ENCODE measurements at places on chromosomes 2 and 18.

DNA sequence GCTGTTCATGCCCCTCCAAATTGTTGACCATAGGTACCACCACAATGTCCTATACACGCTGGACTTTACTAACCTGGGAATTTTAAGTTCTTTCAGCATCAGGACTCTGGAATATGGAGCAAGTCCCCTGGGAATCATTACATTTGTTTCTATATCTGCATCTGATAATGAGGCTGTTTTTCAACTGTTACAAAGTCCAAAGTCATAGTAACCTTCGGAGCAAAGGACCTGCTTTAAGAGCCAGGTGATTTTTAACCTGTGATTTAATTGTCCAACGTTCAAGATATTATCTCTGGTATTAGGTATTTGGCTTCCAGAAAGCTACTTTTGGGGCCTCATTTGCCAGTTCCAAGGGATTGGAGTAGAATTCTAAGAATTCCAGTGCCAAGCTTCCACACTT lies 7.5 kb upstream of the B3GNT2 start:
- DNase-seq, result no peak

GRCh38 chr18:56702946-56703345 lies 51.8 kb downstream of the WDR7 start:
- DNase-seq, result no peak

DNA sequence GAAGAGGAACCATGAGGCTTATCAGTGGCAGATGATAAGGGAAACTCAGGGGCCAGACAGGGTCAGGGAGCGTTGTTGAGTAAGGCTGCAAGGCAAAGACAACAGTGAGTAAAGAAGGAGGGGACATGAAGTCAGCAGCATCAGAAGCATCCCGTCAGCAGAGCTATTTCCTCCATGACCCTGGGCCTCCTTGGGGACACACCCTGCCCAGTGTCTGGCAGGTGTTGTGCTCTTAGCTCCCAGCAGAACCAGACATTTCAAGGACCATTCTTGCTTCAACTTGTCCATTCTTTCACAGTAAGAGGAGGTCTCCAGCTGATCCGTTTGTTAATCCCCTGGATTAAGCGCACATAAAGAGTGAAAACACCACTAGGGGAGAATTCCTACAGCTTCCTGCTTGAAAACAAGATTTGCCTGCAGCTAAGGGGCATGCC lies 88.7 kb upstream of the MEIS1 start:
- no peak for DNase-seq

DNA sequence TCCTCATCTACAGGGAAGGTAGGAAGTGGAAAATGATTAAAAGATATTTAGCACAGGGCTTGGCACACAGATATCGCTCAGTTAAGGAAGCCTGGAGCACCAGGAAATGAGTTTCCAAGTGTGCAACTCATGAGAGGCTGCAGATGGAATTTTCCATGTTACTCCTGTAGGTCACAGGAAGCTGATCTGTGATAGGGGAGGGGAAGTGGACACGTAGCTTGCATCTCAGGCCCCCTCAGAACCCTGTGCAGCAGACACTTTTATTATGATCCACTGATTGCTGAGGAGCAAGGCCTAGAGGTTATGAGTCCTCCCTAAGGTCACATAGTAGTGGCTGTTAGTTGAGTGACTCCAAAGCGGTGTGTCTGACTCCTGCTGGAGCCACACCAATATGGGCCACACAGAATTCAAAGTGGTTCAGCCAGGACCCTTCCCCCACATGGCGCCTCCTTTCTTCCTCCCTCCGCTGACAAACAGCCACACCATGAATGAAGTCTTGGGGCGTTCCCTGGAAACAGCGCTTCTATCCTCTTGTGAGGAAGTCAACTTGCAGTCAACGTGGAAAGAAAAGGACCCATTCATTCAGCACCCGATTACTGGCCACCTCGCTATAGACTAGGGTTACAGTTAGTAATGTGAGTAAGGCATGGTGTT lies 21.5 kb downstream of the DYSF start:
- no peak for DNase-seq

GRCh38 chr2:8249769-8250168 lies 432.1 kb upstream of the ID2 start:
- no peak for DNase-seq

DNA sequence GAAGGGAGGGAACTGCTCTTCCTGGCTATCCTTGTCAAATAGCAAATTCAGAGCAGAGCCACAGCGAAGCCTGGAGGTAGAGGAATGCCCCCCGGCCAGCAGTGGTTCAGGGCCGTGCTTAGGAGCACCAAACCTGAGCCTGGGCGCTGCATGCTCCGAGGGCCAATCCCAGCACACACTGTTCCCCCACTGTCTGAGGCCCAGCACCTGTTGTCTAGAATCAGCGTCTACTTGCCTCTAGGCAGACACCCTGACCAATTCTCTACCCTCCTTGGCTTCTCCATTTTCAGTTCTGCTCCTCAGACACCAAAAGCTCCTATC lies 177.6 kb upstream of the PKDCC start:
- DNase-seq, result no peak

GRCh38 chr2:120269816-120270215 lies 17.2 kb downstream of the RALB start:
- DNase-seq, result no peak

- DNase-seq, result no peak
Observed at GRCh38 chr2:167537743-167538142, 649.5 kb downstream of the XIRP2 start.

DNA sequence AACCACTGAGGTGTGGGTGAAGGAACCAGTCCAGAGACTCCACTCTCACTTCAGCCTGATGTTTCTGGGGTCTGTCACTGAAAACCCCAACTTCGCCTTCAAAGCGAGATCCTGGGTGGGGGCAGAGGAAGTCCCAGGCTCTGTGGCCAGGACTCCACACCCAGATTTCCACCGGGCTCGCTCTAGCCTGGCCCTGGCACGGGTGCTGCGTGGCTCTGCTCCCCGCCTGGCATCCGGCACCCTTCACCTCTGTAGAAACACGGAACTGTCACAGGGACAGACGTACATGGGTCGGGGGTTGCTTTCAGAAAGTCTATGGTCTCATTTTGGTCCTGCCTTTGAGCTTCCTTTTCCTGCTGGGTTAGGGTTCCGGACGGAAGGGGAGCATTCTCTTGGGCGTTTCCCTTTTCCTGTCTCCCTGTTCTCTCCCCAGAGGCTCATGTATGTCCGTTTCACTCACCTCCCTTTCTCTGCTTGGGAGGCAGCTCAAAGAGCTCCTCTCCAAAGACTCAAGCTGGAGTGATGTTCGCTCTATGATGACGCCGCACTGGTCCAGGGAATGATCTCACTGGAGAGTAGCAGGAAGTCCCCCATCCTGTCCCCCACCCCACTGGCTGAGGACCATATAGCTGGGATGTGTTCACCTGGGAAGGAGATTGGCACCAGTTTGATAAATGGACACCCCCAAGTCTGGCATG lies 41.5 kb downstream of the ODC1 start:
- no peak for DNase-seq

DNA sequence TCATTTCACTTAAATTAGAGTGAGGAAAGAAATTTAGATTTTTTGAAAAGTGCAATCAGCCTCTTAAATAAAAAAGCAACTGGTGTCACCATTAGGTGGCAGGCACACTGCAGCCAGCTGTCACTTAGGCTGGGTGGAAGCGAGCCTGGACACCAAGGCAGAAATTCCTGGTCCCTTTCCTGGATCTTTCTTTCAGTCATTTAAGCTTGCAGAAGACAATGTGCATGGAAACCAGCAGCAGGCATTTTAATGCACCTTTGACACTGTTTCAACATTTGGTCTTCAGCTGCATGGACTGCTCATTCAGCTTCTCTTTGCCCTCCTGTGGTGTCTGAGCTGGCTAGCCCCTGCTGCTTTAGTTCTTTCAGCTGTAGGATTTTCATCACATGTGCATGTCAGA lies 61.0 kb downstream of the AQP4 start:
- DNase-seq, result no peak

GRCh38 chr2:178530625-178531142 lies 50.4 kb downstream of the PLEKHA3 start:
- no peak for DNase-seq

- no peak for DNase-seq
Observed at GRCh38 chr2:98795891-98796676, 65.2 kb upstream of the MGAT4A start.

Measured in SW 1271 (cell line).